ENCODE measurements at places on chromosomes 3 and 15.

- DNase-seq: no peak
Measured at GRCh38 chr3:63351159-63352007, 73.3 kb downstream of the SYNPR start.

DNA sequence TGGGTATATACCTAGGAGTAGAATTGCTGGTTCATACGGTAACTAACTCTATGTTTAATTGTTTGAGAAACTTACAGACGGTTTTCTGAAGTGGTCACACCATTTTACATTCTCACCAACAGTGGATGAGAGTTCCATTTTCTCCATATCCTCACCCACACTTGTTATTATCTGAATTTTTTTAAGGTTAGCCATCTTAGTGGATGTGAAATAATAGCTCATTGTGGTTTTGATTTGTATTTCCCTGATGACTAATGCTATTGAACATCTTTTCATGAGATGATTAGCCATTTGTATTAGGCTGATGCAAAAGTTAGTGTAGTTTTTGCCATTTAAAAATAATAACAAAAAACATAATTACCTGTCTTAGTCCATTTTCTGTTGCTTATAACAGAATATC, 18.6 kb downstream of the CSTA start:
- DNase-seq: no peak

DNA sequence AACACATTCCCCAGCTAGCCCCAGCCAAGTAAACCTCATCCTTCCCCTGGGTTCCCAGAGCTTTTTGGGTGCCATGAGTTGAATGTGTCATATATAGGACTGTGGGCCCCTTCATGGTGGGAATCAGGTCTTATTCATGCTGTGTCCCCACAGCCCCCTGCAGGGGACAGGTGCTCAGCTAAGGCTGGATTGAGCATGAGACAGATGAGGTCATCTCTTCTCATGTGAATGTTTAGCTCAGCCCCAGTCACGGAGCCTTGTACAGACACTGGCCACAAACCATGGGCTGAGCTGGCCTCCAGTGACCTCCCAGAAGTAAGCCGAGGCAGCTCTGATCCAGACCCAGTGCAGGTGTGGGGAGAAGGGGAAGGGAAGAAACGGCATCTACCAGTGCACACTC, 70.7 kb downstream of the C3orf70 start:
- no peak for DNase-seq

GRCh38 chr3:154180836-154181691, 59.9 kb downstream of the ARHGEF26 start:
- DNase-seq: peak; percentile 47

DNA sequence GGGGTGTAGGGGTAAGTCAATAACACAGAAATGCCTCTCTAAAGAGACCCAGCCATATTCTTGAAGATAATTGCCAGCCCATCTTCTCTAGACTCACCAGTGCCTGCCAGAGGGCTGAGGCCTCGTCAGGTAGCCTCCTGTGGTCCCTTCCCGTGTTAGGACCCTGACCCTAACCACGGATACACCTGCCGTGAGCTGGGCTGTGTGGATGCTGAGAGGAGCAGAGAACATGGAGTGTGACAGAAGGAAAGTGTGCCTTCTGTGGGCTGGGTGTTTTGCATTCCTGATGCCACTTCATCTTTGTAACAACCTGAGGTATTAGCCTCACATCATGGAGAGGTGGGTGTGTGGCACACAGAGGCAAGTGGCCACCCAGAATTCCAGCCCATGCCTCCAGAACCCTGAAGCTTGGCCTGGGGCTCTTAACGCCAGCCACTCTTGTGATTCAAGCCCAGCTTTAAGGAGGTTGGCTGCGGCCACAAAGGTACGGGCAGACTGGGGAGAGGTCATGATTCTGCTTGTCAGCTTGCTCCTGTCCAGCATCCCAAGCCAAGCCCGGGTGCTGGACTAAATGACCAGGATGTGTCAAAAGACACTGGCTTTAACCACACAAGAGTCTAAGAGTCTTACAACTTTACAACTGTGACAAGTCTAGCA, 21.1 kb upstream of the ABTB1 start:
- no peak for DNase-seq

DNA sequence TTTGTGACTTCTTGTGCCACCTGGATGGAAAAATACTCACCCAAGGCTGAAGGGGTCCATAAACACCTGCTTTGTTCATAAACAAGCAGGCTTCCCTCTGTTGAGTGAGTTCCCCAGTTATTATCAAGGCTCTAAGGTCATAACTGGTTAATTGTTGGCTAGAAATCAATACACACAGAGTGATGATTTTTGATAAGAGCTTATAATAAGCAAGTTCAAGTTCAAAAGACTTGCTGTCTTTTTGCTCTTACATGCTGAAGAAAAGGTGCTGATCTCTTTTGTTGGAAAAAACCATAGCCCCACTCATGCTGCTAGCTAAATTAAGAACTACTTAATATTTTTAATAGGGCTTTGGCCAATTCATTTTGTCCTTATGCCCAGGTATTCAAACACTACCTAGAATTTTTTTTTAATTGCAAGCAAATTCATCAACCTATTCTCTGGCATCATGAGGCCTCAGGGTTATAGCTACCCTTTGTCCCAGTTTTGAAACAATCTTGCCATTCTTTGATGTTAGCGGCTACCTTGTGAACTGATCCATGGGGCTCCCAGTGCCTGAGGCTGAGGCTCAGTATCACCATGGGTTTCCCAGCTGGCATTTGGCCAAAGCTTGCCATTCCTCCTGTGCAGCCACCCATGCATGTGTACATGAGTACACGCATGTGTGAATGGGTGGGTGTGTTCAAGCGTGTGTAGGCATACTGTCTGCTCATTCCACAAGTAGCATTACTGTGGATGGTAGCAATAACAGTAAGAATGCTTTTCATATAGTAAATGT, 127.6 kb upstream of the LPP start:
- no peak for DNase-seq

- no peak for DNase-seq
Measured at GRCh38 chr3:6671363-6671762, 189.6 kb upstream of the GRM7 start.

GRCh38 chr15:81375461-81375860, 1.4 kb upstream of the TMC3 start:
- DNase-seq: no peak

DNA sequence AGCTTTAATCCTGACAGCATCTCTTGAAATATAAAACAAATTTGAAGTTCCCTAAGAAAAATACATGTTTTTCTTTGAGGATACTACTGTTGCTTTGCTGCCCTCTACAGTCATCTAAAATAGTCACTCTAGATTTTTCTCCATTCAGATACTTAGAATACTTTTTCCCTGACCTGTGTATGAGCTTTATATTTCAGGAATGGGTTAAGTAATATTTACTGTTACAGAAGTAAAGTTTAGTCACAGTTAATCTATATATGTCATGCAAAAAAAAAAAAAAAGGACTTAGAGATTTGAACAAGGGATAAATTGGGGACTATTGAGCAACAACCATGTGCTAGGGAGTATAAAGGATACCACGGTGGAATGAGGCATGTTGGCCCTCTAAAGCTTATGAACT, 8.8 kb downstream of the NECTIN3 start:
- DNase-seq: no peak

- no peak for DNase-seq
Measured at GRCh38 chr15:66921319-66921915, 144.0 kb upstream of the SMAD3 start.

- DNase-seq: no peak
Measured at GRCh38 chr15:29045717-29046116, 159.9 kb downstream of the APBA2 start.

DNA sequence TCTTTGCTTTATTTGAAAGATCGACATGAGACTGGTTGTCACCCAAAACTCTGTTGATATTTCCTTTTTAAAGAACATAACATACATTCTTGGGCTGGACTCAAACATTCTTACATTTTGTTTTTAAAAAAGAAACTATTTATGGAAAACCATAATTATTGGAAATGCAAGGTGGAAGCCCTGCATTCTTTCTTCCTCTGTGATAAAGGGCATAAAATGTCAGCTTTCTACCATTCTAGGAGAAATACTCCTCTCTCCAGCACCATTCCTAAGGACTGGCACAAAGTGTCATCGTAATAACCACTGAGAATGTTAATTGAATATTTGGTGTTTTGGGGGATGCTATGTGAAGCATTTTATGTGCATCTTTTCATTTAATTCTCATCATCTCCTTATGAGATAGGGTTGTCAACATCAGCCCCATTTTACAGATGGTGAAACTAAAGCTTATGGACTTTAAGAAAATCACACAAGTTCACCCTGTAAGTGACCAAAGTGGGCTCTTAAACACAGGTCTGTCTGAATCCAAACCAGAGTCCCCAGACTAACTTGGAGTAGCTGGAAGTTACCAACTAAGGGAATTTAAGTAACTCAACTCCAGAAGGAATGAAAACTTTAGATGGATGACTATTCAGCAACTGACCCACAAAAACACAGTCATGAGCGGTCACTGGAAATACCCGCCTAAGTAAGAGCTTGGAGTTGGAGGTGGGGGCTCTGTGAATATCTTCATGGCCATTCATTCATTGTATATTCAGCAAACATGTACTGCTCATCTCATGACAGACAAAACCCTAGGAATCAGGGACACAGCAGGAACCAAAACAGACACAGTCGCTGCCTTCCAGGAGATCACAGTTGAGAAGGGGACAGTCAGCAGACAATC, 45.9 kb upstream of the LMCD1 start:
- no peak for DNase-seq

DNA sequence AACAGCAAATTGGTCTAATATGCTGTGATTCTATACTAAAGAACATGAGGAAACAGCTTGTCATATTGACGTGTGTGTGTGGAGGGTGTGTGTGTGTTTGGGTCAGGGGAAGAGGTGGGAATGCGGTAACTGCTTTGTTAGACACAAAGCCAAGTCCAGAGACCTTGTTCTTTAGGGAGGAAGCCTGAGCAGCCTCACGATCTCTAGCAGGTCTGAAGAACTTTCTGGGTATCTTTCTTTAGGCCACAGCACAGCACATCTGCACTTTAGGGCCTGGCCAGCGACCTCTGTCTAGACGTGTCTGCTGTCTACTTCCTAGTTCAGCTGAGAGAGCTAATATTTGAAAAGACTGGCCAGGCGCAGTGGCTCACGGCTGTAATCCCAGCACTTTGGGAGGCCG, 220.0 kb upstream of the TPRG1 start:
- DNase-seq: no peak

DNA sequence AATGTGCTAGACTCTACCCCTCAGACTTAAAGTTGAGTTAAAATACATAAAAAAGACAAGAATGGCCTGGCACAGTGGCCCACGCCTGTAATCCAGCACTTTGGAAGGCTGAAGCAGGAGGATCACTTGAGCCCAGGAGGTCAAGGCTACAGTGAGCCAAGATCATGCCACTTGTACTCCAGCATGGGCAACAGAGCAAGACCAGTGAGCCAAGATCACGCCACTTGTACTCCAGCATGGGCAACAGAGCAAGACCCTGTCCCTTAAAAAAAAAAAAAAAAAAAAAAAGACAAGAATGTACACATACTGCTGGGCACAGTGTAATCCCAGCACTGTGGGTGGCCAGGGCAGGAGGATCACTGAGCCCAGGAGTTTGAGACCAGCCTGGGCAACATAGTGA, 17.4 kb downstream of the DIS3L start:
- no peak for DNase-seq

- no peak for DNase-seq
Measured at GRCh38 chr3:172530566-172530965, 7.3 kb upstream of the TNFSF10 start.

GRCh38 chr15:52181938-52182780, 9.0 kb downstream of the GNB5 start:
- DNase-seq: peak; percentile 2

DNA sequence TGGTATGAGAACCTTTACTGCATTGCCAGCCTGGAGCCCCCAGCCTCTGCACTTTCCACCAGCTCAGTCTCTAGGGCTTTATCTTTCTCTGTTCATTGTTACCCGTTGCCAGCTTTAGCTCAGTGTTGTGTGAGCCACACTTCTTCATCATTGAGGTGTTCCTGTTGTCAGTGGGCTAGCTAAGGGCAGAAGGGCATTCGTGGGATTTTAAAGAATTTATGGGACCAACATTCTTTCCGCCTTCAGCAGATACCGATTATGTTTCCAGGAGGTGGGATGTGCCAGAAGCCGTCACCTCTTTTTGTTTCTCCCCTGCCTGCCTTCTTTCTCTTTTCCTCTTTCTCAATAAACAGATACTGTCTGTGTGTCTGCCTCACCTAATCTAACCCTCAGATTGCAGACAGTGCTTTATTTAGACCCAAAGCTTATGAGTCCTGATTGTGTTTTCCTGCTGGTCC, 64.5 kb downstream of the PGPEP1L start:
- DNase-seq: no peak

DNA sequence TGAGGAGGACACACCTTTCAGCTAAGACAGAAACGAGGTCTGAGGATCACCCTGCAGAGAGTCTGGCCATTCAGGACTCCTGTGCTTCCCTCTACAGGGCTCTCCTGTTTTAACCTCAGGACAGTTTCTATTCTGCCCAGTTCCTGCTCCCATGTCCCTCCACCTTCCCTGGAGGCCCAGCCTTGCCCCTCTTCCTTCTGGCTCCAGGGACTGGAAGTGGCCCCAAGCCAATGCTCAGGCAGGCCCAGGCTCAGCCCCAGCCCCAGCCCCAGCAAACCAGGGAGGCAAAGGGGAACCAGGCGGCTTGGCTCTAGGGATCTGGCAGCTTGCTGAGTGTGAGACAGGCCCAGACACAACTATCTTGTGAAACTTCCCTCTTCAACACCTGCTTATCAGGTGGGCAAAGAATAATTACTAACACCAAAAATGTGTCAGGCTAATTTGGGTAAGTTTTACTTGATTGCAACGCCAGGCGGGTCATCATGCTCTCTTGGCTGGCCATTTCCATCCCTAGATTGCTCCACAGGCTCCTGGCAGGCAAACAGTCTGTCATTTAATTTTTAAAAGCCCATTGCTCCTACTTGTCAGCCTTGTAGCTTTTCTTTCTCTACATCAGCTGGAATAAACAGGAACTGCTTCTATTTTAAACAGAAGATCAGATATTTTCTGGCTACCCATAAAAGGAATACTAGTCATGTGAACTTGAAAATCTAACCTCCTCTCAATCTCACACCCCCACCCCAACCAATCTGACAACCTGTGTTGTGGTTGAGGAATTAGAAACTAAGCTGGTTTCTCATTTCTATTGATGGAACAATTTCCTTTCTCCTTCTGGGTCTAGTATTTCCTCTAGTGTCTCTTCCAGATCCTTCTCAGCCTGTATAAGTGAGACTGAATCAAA, 33.5 kb downstream of the UPK1B start:
- no peak for DNase-seq

DNA sequence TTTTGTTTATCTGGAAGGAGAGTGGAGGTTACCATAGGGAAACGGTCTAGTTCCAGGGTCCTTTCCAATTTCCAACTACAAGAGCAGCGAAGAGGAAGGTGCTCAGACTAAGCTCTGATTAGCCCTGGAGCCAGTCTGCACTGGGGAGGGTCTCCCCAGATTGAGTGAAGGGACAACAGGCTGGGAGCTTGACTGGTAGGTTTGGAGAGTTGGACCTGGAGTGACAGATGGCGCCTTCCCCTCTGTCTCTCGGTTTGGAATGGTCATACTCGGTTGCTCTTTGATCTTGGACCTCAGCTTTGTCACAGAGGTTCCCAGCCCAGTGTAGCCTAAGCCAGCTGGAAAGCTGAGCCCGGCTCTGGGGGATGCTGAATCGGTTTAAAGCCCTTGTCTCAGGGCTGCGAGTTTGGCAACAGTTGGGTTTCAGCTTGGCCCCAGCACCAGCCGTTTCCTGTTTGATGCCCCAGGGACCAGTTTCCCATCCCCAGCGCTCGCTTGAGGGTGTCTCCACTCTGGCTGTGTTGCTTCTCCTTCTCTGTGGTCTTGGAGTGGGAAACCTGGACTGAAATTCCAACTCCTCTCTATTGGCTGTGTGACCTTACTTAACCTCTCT, 53.1 kb upstream of the ULK4 start:
- DNase-seq: no peak

GRCh38 chr3:12948891-12949711, 107.7 kb upstream of the RPL32 start:
- no peak for DNase-seq
